Hair follicle dermal papilla cell (primary cell): ENCODE measurements at places on chromosomes 12 and 14. TPM values are rescaled to one million over a fixed set of nuclear protein-coding genes. Genes with fewer than 3 reads are reported as not detected.

CACNA1C gene
- total RNA-seq: 58.8 and 70.7 TPM in 2 replicates

CLEC4C gene
- total RNA-seq: not detected in 2 replicates

RPS6KA5 gene
- total RNA-seq: 1.3 and 2.4 TPM in 2 replicates

GLIPR1L1 gene
- total RNA-seq: not detected in 2 replicates

GUCY2C gene
- not detected in 2 replicates for total RNA-seq

HSPA2 gene
- 29.2 and 30.2 TPM in 2 replicates for total RNA-seq

KCNC2 gene
- not detected in 2 replicates for total RNA-seq
